ENCODE measurements at places on chromosomes 6 and 20.

DNA sequence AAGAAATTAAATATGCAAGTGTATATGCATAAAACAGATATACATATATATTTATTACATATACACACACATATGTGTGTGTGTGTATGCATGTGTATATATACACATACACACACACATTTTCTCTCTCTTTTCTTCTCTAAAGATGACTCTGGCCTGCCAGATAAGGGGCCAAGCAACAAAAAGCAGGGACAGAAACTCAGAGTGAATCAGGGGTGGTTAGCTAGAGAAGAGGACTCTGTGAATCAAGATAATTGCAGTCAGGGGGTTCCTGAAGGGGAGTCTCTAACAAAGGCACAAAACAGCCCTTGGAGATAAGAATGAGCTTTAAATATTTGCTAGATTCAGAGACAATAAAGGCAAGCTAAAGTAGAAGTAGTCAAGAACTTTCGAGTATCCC is 650.5 kb downstream of the UTRN start:
- DNase-seq, result no peak

DNA sequence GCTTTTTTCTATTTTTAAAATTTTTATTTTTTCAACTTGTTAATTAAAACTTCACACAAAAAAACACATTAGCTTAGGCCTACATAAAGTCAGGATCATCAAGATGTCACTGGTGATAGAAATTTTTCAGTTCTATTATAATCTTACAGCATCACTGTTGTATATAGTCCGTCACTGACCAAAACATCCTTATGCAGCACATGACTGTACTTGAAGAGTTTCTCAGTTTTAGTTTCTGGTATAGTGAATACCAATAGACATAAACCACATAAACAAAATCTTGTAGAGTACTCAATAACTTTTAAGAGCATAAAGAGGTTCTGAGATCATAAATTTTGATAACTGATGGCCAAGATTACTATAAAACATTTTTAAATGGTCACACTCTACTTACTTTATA is 71.8 kb downstream of the ASCC3 start:
- no peak for DNase-seq

DNA sequence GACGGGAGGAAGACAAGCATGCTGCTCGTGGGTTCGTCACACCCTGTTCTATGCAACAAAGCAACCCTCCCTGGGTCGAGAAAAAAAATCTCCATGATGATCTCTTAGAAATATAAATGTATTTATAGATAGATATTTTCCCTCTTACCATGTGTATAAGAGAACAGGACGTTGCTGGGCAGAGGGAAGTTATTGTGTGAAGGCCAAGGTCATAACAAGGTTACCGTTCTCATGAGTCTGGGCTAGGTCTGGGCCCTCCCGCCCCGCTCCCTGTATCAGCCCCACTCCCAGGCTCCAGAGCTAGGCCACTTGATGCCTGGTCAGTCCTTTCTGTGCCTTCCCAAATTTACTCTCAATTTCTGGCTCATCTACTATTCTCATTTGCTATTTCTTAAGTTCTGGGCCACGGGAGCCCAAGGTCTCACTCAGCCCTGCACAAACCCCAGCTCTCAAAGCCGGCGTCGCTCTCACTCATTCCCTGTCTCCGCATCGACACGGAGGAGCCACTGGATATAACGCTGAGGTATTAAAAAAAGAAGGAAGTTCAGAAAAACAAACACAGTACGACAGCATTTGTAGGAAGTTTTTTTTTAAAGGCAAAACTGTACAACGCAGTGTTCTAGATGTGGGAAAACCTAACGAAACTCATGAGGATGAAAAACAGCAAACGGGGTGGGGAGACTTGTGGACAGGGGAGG is 96.8 kb downstream of the PSMG4 start:
- DNase-seq, result peak; percentile 63

DNA sequence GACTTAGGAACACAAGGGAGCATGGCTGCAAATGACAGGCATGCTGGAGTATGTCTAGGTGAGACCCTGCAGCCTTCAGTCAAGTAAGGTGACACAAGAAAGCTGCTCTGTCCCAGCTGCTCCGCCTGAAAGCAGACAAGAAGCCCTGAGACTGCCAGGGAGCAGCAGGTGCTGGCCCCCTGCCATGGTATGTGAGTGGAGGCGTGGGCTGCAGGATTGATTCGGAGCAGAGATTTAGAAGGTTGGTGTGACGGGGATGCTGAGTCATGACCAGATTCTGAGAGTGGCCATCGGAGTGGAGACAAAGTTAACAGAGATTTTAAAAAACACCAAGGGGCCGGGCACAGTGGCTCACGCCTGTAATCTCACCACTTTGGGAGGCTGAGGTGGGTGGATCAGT is 17.8 kb downstream of the LRP11 start:
- peak; percentile 55 for DNase-seq

GRCh38 chr20:57421253-57422220 is 30.3 kb downstream of the RBM38 start:
- no peak for DNase-seq

DNA sequence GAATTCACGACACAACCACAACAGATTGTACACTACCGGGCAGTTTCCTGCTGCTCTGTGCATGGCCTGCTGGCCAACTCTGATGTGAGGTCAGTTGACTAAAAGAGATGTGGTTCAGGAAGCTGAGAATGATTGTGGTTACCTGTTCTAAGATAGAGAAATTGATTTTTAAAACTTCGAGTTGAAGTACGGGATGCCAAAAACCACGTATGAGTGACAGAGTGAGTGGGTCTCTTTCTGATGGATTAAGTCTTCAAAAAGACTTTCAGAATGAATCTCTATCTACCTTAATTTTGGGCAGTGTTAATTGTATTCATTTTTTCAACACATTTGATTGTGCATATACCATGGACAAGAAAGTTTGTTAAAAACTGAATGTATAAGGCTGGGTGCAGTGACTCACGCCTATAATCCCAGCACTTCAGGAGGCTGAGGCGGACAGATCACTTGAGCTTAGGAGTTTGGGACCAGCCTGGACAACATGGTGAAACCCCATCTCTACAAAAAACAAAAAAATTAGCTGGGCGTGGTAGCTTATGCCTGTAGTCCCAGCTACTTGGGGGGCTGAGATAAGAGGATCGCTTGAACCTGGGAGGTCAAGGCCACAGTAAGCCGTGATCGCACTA is 121.2 kb downstream of the SGK1 start:
- no peak for DNase-seq

- no peak for DNase-seq
These were observed 68.5 kb upstream of the ARMH2 start for GRCh38 chr6:24867104-24867703.

- DNase-seq, result no peak
These were observed 249.1 kb upstream of the JAG1 start for GRCh38 chr20:10922941-10923340.

All from NCI-H1417 (cell line).